ENCODE measurements at places on chromosomes 6 and 20.

DNA sequence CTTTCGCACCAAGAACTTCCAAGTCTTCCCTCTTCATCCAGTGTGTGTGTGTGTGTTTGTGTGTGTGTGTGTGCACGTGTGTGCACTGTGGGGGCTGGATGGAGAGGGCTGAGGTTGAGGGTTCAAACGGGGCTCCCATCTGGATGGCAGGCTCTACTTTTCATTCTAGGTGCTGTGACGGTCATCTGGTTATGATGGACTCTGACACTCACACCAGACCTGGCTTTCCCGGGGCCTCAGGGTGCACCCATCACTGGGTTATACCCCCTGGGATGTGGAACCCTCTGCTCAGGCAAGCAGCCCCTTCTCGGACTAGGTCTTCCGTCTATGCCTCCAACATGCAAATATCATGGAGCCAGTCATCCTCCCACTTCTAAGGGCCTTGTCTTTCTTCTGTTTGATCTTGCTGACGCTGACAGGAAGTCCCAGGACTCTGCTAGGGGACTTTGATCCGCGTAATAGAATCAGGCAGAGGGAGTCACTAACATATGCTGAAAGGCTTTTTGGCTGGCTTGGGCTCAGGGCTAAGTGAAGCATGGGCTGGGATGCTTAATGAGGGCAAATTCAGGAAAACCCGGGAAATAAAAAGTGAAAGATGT lies 313.6 kb downstream of the CDC5L start:
- DNase-seq, result no peak

DNA sequence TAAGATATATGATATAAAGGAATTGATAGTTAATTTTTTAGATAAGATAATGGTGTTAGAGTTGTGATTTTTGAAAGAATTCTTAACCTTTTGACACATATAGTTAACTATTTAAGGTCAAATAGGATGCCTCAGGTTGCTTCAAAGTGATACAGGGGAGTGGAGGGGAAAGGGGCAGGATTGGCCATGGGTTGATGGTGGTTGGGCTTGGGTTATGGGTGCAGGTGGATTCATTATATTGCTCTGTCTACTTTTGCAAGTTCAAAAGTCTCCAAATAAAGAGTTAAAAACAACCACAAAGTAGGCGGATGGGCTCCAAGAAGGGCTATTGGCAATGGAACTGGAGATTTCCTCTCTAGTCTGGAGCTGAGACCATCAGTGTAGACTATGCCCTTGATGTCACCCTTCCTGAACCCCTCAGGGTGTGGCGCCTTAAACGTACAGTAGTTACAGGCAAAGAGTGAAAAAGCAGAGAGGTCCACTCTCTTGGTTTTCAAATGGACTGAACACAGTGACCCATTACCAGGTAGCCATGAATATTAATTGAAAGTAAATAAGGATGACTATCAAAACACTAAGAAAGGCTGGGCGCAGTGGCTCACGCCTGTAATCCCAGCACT lies 81.2 kb downstream of the PTPN1 start:
- DNase-seq, result no peak

GRCh38 chr20:38209736-38210405 lies 44.8 kb upstream of the TGM2 start:
- no peak for DNase-seq

GRCh38 chr20:46118481-46119020 lies 437 bp downstream of the CD40 start:
- DNase-seq, result no peak

GRCh38 chr6:22042706-22043105 lies 254.1 kb downstream of the PRL start:
- DNase-seq, result no peak

GRCh38 chr6:159865226-159865920 lies 25.4 kb upstream of the MAS1 start:
- DNase-seq, result no peak

- no peak for DNase-seq
Measured at GRCh38 chr20:46087161-46087560, 2.6 kb downstream of the NCOA5 start.

GRCh38 chr6:69647726-69648125 lies 149.1 kb downstream of the LMBRD1 start:
- DNase-seq, result no peak

GRCh38 chr6:148760568-148761526 lies 14.0 kb downstream of the UST start:
- peak; percentile 10 for DNase-seq

DNA sequence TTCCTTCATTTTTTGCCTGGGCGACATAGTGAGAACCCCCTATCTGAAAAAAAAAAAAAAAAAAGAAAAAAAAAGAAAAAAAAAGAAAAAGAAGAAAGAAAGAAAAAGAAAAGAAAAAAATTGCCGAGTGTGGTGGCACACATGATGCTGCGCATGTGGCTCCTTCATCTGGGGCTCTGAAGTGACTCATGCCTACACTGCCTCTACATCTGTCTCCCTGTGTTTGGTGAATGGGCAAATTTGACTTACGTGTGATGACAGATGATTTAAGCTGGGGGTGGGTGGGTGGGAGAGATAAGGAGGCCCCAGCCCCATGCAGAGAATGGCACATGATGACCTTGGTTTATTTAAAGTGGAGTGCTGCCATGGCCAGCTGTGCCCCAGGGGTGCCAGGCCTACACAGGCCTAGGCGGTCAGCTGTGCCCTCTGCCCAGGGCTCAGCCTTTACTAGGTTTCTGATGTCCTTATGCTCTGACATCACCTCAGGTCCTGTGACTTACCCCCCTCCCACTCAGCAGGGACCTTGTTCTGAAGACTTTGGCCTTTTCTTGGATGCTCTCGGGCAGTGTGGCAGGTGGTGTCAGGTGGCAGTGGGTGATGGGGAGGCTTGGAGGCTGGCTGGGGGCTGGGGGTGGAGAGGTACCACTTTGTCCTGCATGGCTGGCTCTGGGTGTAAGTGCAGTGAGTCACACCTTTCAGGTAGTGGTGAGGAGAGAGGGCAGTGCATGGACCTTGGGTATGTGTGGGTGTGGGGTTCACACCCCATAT lies 41.1 kb downstream of the VEGFA start:
- no peak for DNase-seq

GRCh38 chr6:90076511-90077415 lies 182.5 kb downstream of the GJA10 start:
- DNase-seq, result no peak

GRCh38 chr20:23419995-23420901 lies 1.0 kb downstream of the NAPB start:
- DNase-seq, result no peak
